Right renal pelvis (tissue), 4 donors: ENCODE measurements at places on chromosomes 13 and 19. TPM values are rescaled to one million over a fixed set of nuclear protein-coding genes. Genes with fewer than 3 reads are reported as not detected.

DNA sequence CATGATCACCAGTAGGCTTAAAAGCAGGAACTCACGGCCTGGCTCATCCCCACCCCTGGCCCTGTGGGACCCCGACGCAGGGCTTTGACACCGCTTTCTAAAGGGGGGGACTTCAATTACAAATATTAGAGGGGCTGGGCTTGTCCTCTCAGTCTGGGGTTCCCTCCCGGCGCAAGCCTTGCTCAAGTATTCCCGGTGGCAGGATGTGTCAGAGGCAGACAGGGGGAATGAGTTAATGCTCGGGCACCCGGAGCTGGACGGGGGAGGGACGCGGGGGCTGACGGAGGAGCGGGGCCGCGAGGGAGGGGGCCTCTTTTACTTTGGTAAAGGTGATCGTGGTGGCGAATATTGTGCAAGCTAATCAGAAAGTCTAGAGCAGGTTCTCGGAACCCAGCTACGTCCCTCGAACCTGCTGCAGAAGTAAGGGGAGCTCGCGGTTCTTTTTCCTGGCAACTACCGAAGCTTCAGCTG is 1.1 kb downstream of the FGF14 start:
- no peak for DNase-seq

- no peak for DNase-seq
Measured at GRCh38 chr13:104757712-104758111, 1691.5 kb upstream of the SLC10A2 start.

- no peak for DNase-seq
Measured at GRCh38 chr13:95123726-95124125, 177.5 kb downstream of the ABCC4 start.

TUBA3C gene
- not detected for polyA plus RNA-seq

LHFPL6 gene
- polyA plus RNA-seq = 47.8 TPM

DNA sequence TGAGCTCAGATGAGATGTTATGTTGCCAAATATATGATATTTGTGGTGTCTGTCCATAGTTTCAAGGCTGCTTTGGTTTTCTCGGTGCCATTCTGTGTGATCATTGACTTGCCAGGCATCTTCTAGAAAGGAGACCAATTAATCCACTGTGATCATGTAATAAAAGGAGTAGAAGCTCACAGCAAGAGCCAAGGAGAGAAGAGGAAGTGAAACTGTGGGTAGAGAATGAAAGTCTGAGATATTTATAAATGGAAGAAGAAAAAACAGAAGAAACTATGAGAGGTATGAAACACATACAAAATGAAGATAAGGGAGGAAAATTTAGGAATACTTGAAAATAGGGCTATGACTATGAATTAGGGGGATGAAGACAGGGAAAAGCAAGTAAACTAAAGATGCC is 11.1 kb upstream of the ZNF613 start:
- no peak for DNase-seq

EVI5L gene
- 19.0 TPM for polyA plus RNA-seq
